ENCODE measurements at places on chromosomes 7 and 10.

DNA sequence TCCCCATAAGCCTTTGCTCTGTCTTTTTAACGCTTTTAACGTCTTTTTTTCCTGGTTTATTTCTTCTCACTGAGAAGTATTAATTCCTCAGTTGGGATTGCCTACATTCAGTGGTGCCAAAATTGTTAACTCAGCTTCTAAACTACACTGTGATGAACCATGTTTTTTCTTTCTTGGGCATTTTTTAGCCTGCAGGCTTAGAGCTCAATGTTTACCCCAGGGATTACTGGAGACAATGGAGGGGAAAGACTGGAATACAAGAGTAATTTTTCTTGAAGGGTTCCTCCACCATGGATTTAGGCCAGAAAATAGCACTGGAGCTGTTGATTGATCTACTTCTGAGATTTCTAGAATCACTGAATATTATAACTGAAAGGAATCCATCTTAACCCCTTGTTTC is 19.8 kb downstream of the STAMBPL1 start:
- no peak for DNase-seq

DNA sequence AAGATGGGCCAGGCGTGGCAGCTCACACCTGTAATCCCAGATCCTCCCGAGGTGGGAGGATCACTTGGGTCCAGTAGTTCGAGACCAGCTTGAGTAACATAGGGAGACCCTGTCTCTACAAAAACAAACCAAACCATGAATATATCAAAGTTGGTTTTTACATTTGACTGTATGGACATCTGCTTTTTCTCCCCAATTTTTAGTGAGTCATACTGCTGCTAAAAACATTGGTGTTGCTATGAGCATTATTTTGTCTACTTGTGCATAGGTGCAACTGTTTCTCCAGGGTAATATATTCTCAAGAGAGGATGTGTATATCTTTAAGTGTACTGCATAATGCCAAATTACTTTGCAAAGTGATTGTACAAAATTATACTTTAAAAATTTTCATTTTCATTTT is 769 bp upstream of the TMEM248 start:
- no peak for DNase-seq

GRCh38 chr10:70381471-70382421 is 679 bp downstream of the LRRC20 start:
- peak; percentile 75 for DNase-seq

DNA sequence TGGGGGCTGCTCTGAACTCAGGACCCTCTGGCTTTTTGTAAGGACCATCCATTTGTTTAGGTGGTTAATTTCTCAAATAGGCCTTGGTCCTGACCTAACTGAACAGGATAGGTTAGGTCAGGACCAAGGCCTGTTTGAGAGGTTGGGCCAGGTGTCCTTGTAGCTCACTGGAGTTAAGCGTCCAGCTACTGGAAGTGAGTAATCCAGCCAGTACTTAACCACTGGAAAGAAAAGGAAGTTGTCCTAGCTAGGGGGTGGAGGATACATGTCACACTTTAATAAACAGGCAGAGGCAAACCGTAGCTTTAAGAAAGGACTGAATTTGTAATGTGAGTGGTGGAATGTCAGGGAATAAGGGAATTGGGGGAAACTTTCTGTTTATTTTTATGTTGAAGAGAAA is 96.0 kb downstream of the GPR85 start:
- DNase-seq, result no peak

GRCh38 chr7:142248-142941 is 50.0 kb upstream of the FAM20C start:
- no peak for DNase-seq

Measured in GM23338 (cell line).